ENCODE measurements at places on chromosomes 7 and 10. TPM values are rescaled to one million over a fixed set of nuclear protein-coding genes. Genes with fewer than 3 reads are reported as not detected.

The GRK5 gene
- 27.0 TPM for polyA plus RNA-seq

The TMEM236 gene
- 0.44 TPM for polyA plus RNA-seq

The TET1 gene
- polyA plus RNA-seq = 0.53 TPM

The PON1 gene
- polyA plus RNA-seq = 0.13 TPM

The LIPK gene
- not detected for polyA plus RNA-seq

The PROSER2 gene
- 6.6 TPM for polyA plus RNA-seq

The TDRD1 gene
- polyA plus RNA-seq = 0.04 TPM

The ASAH2 gene
- polyA plus RNA-seq = 0.85 TPM

The LRRN3 gene
- 2.2 TPM for polyA plus RNA-seq

The SSBP1 gene
- 137 TPM for polyA plus RNA-seq

The ARPC1B gene
- 184 TPM for polyA plus RNA-seq

The EVX1 gene
- polyA plus RNA-seq = 2.0 TPM

The FAM131B gene
- 3.2 TPM for polyA plus RNA-seq

The MCM10 gene
- 0.14 TPM for polyA plus RNA-seq

The FAM241B gene
- 5.0 TPM for polyA plus RNA-seq

The GATA3 gene
- polyA plus RNA-seq = 17.9 TPM

The GDF2 gene
- not detected for polyA plus RNA-seq

The PAX4 gene
- polyA plus RNA-seq = not detected

The ZNF37A gene
- 11.1 TPM for polyA plus RNA-seq

The NUTM2E gene
- 0.47 TPM for polyA plus RNA-seq

The TMEM196 gene
- 0.05 TPM for polyA plus RNA-seq

The SPDYE6 gene
- polyA plus RNA-seq = not detected
